Naive thymus-derived CD8-positive, alpha-beta T cell (primary cell): ENCODE measurements at places on chromosomes 1 and 21. TPM values are rescaled to one million over a fixed set of nuclear protein-coding genes. Genes with fewer than 3 reads are reported as not detected.

GRCh38 chr1:183237046-183237445, 51.0 kb downstream of the LAMC2 start:
- DNase-seq: no peak

GRCh38 chr1:119840745-119841144, 29.5 kb upstream of the REG4 start:
- no peak for DNase-seq

- DNase-seq: no peak
Observed at GRCh38 chr1:53371121-53371666, 43.3 kb upstream of the LRP8 start.

DNA sequence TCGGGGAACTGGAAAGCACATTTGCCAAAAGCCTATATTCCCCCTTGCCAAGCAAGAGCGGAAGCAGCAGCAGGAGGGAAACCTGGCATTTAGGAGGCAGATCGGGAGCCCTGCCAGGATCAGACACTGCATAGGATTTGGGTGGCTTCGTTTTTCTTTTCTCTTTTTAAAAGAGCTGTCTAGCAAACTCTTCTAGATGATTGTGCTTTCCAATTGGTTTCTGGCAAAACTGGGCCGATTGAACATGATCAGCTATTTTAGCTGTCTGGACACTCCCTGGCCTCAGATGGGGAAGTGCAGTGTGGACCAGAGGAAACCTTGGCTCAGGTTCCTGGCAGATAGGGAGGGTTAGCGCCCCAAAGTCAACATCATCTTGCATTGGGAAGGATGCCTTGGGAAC, 414.0 kb upstream of the KAZN start:
- DNase-seq: no peak

- DNase-seq: peak; percentile 6
Observed at GRCh38 chr1:29686012-29686930, 449.9 kb downstream of the PTPRU start.

The MAP1LC3C gene
- polyA plus RNA-seq: not detected

The ESPN gene
- polyA plus RNA-seq: 0.15 TPM

DNA sequence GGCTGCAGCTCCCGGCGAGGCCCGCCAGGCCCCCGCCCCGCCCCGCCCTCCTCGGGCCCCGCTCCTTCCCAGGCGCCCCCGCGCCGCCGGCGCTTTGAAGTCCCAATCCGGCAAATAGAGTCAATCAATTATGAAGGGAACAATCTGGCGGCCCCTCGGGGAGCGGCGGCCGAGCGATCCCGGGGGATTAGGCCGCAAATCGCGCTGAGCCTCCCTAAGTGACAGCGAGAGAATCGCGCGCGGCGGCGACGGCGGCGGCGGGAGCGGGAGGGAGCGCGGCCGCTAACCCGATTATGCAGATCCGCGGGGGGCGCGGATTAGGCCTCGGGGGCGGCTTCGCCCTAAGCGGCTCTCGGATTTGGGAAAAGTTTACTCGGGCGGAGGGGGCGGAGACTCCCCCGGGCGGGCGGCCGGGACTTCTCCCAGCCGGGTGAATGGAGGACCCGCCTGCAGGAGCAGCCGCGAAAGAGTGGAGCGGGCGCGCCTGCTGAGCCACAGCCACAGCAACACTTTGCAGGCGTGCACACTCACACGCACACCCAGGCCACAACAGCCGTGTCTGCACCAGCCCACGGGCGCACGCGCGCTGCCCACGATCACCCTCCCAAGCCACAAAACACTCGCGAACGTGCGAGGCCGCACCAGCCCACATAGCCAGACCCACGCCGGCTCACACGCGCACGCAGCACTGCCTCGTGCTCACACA, 23.0 kb upstream of the DMBX1 start:
- no peak for DNase-seq
